ENCODE measurements at places on chromosomes 16 and 17. TPM values are rescaled to one million over a fixed set of nuclear protein-coding genes. Genes with fewer than 3 reads are reported as not detected.

The TBC1D3C gene
- not detected for total RNA-seq

The RDM1 gene
- total RNA-seq: 9.9 TPM

The HOXB4 gene
- 3.9 TPM for total RNA-seq

The SBK1 gene
- total RNA-seq: 5.5 TPM

The PSKH1 gene
- total RNA-seq: 35.1 TPM

DNA sequence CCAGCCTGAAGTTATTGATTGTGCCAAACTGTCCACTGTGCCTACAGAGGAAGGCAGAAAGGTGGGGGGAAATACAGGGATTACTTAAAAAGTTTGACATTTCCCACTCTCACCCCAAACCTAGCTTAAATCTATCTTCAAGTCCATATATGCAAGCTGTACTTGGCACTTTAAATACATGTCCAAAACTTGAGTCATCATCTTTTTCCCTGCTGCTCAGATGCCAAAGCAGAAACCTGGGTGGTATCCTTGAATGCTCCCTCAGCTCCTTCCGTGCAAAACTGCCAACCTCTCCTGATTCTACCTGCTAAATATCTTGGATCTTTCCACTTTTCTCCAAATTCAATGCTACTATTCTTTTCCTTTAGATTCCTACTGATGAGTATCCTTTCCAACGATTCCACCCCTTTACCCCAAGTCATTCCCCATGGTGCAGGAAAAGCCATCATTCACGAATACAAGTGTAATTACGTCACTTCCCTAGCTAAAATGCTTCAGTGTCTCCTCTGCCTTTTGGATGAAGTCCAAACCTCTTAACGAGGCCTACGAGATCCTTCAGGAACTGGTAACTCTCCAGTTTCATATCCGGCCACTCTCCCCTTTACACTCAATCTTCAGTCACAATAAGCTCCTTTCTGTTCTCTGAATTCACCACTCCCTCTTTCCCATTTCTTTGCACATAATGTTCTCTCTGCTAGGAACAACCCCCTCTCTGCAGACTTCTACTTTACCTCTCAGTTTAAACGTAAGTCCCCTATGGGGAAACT is 9.3 kb downstream of the BECN1 start:
- H3K4me3 ChIP-seq: no peak overlapping the region
- DNase-seq: no peak
- H3K4me1 ChIP-seq: no peaks in the 10 kb centered on the region

GRCh38 chr16:72785886-72786285 is 262.0 kb downstream of the ZFHX3 start:
- H3K4me3 ChIP-seq: no peak overlapping the region
- no peaks in the 10 kb centered on the region for H3K27me3 ChIP-seq
- 0 out of 2 replicates have a peak, but pooled peaks cover 4% of the 10 kb centered on the region for H3K4me1 ChIP-seq
- H3K36me3 ChIP-seq: peaks cover 5% of the 10 kb centered on the region

GRCh38 chr16:67415872-67416793 is at the start of gene ZDHHC1:
ZDHHC1 (minus strand) TSS chr16:67416477; CDS start chr16:67407775, 8,702 bp downstream.
- H3K4me1 ChIP-seq: peaks cover 44% of the 10 kb centered on the region
- peak within 1 kb of the TSS; percentile 59 for H3K27ac ChIP-seq
- no peak for DNase-seq
- no peaks in the 10 kb centered on the region for H3K36me3 ChIP-seq

- peaks cover 5% of the 10 kb centered on the region for H3K4me1 ChIP-seq
- H3K36me3 ChIP-seq: no peaks in the 10 kb centered on the region
- H3K27me3 ChIP-seq: no peaks in the 10 kb centered on the region
- H3K27ac ChIP-seq: no peak overlapping the region
- peak overlapping the region; percentile 58 for H3K4me3 ChIP-seq
These were observed 671 bp upstream of the FADS6 start for GRCh38 chr17:74893936-74894671.

GRCh38 chr16:65786916-65787315 is 579.6 kb upstream of the CDH5 start:
- no peaks in the 10 kb centered on the region for H3K27me3 ChIP-seq
- no peaks in the 10 kb centered on the region for H3K4me1 ChIP-seq
- no peak for DNase-seq
- H3K27ac ChIP-seq: no peak overlapping the region
- no peak overlapping the region for H3K4me3 ChIP-seq

Measured in Caco-2 (cell line).